ENCODE measurements at places on chromosomes 2 and 18. TPM values are rescaled to one million over a fixed set of nuclear protein-coding genes. Genes with fewer than 3 reads are reported as not detected.

DNA sequence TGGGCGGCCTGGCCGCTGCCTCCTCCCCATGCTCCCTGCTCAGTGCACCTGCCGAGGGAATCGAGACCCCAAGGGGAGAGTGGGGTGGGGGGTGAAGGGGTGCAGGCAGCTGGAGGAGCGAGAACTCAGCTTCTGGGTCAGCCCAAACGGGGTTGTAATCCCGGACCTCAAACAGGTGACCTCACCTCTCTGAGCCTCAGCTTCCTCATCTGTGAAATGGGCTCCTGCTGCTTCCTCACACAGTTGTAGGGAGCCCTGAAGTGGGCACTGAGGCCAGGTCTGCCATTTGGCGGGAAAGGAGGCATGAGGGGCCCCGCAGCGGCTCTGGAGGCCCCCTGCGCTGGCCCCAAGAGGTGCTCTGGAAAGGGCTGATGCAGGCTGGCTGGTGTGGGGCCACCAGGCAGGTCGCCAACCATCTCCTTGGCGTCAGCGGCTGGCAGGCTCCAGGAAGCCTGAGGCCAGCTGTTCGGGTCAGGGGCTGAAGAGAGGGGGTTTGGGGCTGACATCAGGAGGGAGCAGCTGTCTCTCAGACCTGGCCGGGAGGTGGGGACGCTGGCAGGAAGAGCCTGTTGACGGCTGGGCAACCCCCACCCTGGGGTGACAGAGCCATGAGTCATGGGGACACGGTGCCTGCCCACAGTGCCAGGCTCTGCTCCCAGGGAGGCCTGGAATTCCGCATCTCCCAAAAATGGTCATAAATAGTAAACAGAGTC, 4.9 kb downstream of the KLHL30 start:
- H3K4me3 ChIP-seq, result no peak overlapping the region
- peaks cover 7% of the 10 kb centered on the region for H3K4me1 ChIP-seq
- no peaks in the 10 kb centered on the region for H3K36me3 ChIP-seq
- H3K27me3 ChIP-seq, result no peaks in the 10 kb centered on the region

TWIST2 gene
- polyA plus RNA-seq, result 0.17 TPM

CPSF3 gene
- 48.0 TPM for polyA plus RNA-seq

- peaks cover 2% of the 10 kb centered on the region for H3K27me3 ChIP-seq
- H3K27ac ChIP-seq, result peak overlapping the region; percentile 60
- peaks cover 50% of the 10 kb centered on the region for H3K36me3 ChIP-seq
- H3K4me1 ChIP-seq, result no peaks in the 10 kb centered on the region
- no peak for DNase-seq
- no peak overlapping the region for H3K4me3 ChIP-seq
Measured at GRCh38 chr2:108776475-108776874, 10.1 kb upstream of the CCDC138 start.

SRD5A2 gene
- not detected for polyA plus RNA-seq

GRCh38 chr2:5365871-5366461, 326.2 kb upstream of the SOX11 start:
- H3K4me3 ChIP-seq, result no peak overlapping the region
- H3K4me1 ChIP-seq, result no peaks in the 10 kb centered on the region
- DNase-seq, result no peak
- H3K36me3 ChIP-seq, result no peaks in the 10 kb centered on the region

- H3K4me3 ChIP-seq, result no peak overlapping the region
- H3K4me1 ChIP-seq, result peaks cover 29% of the 10 kb centered on the region
- no peaks in the 10 kb centered on the region for H3K27me3 ChIP-seq
- H3K27ac ChIP-seq, result no peak overlapping the region
Measured at GRCh38 chr2:42575458-42576064, 7.1 kb downstream of the MTA3 start.

DNA sequence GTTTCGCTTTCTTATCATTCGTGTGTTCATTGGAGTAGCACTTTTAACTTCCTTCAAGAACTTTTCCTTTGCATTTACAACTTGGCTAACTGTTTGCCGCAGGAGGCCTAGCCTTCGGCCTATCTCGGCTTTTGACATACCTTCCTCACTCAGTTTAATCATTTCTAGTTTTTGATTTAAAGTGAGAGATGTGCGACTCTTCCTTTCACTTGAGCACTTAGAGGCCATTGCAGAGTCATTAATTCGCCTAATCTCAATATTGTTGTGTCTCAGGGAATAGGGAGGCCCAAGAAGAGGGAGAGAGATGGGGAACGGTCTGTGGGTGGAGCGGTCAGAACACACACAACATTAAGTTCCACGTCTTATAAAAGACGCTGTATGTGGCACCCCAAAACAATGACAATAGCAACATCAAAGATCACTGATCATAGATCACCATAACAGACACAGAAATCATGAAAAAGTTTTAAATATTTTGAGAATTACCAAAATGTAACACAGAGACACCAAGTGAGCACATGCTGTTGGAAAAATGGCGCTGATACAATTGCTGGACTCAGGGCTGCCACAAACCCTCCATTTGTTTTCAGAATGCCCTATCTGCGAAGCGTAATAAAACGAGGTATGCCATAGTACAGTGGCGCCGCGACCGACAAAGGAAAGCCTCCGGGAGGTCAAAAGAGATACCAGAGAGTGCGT, 553 bp downstream of the TIGD1 start:
- H3K27ac ChIP-seq, result peak overlapping the region; percentile 99
- H3K36me3 ChIP-seq, result no peaks in the 10 kb centered on the region
- peaks cover 72% of the 10 kb centered on the region for H3K4me1 ChIP-seq

DNA sequence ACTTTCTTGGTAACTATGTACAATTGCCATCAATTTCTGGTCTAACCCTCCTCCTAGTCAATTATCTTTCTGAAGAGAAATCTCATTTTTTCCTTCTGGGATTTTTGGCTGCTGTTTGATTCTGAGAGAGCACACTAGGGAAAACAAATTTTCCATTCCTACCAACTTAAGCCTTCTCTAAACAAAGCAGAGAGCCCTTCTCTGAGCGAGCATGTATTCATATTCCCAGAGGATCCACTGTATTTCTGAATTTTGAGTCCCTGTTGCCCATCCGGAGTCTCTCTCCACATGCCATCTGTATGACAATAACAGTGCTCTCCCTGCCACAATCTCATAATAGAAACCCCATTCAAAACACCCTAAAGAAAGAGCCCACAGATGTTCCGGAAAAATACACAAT, 78.5 kb downstream of the MAIP1 start:
- H3K36me3 ChIP-seq, result no peaks in the 10 kb centered on the region
- H3K4me1 ChIP-seq, result no peaks in the 10 kb centered on the region
- DNase-seq, result no peak
- no peak overlapping the region for H3K4me3 ChIP-seq

DNA sequence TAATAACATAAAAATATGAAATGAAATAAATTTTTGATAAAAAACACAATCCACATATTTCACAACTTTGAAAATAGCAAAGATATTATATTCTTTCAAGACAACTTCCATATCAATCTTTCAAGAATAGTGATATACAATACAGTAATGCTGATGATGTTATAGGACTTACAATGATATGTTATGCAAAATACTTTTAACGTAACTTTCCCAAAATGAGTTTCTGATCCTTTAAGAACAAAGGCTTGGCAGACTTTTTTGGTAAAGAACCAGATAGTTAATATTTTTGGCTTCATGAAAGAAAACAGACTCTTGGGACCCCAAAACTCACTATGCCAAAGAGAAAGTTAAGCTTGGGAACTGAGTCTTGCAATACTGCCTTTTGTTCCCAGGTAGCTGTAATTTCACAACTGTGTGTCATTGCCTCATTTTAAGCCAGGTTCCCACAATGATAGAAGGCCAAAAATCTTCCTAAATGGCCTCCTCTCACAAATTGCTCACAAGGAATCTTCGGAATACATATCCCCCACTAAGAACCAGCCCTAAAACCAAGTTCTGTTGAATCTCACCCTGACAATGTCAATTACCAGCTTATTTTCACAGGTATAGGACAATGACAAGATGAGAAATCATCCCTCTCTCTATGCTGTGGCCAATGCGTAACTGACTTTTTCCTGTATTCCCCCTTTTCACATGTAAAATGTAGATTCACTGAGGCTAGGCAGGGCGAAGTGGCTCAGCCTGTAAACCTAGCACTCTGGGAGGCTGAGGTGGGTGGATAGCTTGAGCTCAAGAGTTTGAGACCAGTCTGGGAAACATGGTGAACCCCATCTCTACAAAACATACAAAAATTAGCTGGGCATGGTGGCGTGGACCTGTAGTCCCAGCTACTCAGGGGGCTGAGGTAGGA, 54.8 kb upstream of the STRN start:
- H3K36me3 ChIP-seq, result peaks cover 59% of the 10 kb centered on the region
- DNase-seq, result no peak
- H3K27ac ChIP-seq, result no peak overlapping the region
- H3K4me3 ChIP-seq, result no peak overlapping the region
- no peaks in the 10 kb centered on the region for H3K4me1 ChIP-seq

DNA sequence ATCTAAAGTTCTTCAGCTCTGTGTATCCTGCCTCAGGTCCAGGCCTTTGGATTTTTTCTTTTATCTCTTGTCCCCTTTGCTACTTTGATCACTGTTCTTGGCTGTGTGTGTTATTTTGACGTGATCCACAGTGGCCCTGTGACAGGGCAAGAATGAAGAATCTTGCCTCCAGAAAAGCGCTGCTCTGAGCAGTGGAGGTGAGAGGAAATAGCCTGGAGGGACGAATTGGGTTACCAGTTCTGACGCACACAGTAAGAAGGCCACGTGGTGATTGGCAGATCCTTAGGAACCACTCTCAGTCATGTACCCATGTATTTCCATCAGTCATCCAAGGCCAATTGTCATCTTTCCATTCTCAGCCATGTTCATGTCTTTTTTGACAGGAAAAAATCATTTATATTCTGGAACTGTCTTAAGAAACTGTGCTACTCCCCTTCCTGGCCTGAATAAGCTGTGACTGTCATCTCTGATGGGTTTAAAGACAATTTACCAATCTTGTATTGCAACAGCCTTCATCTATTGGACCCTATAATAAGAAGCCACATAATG, 47.6 kb downstream of the MAPK4 start:
- H3K4me1 ChIP-seq, result no peaks in the 10 kb centered on the region
- no peak overlapping the region for H3K27ac ChIP-seq

CNDP1 gene
- not detected for polyA plus RNA-seq

GRCh38 chr2:137535897-137536296, 428.4 kb upstream of the HNMT start:
- no peaks in the 10 kb centered on the region for H3K27me3 ChIP-seq
- no peaks in the 10 kb centered on the region for H3K4me1 ChIP-seq
- H3K27ac ChIP-seq, result no peak overlapping the region
- DNase-seq, result no peak
- H3K36me3 ChIP-seq, result no peaks in the 10 kb centered on the region

DNA sequence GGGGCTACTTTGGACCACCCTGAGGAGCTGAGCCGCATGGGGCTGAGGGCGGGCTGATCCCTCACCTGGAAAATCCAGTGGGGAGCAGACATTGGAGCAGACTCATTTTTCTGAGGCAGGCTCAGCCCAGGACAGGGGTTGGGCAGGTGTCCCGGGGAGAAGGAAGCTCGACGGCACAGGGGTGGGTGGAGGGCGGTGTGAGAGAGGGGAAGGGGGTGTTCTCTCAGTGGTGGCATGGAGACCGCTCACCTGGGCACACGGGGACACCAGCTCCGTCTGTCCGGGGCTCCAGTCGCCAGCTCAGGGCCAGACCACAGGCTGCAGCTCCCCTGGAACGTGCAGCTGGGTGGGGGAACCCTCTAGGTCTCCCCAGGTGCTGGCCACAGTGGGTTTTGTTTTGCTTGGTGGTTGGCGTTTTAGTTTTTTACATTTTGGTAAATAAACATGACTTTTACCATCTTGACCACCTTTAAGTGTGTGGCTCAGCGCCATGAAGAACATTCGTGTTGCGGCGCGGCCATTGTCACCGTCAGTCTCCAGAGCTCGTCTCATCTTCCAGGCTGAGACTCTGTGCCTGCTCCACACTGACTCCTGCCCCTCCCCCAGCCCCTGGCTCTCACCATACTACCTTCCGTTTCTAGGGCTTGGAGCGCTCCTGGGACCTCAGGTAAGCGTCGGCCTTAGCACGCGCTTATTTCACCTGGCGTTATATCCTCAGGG, 4.3 kb upstream of the MAB21L4 start:
- H3K27me3 ChIP-seq, result no peaks in the 10 kb centered on the region
- no peak for DNase-seq
- no peaks in the 10 kb centered on the region for H3K4me1 ChIP-seq
- H3K36me3 ChIP-seq, result no peaks in the 10 kb centered on the region
- H3K27ac ChIP-seq, result no peak overlapping the region

GRCh38 chr2:240895656-240896388, at the start of gene MAB21L4:
Gene MAB21L4, minus strand, starts transcription at chr2:240896156. Its CDS starts 159 bp downstream, at chr2:240895997.
- no peak within 1 kb of the TSS for H3K4me3 ChIP-seq
- no peaks in the 10 kb centered on the region for H3K4me1 ChIP-seq
- DNase-seq, result no peak
- H3K27ac ChIP-seq, result no peak within 1 kb of the TSS
- H3K36me3 ChIP-seq, result no peaks in the 10 kb centered on the region

ZSWIM2 gene
- polyA plus RNA-seq, result not detected

DNA sequence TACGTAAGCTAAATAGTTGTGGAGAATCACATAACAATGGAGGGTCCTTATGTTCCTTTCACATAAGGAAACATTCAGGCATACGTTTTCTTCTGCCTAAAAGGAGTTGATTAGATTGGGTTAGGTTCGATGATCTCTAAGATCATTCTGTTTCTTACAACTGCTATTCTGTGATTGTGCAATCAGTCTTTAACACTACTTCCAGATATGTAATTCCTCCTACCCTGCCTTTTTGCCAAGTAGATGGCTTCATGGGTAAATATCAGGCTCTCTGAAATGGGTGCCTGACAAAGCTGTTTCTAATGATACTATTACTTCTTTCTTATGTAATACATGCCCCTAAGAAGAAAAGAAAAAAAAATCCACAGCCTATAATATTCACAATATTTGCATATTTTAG, 321.5 kb downstream of the XIRP2 start:
- H3K27ac ChIP-seq, result no peak overlapping the region
- H3K4me1 ChIP-seq, result no peaks in the 10 kb centered on the region
- H3K27me3 ChIP-seq, result no peaks in the 10 kb centered on the region
- no peak overlapping the region for H3K4me3 ChIP-seq

GRCh38 chr2:203808046-203808750, 59.4 kb upstream of the CTLA4 start:
- H3K36me3 ChIP-seq, result no peaks in the 10 kb centered on the region
- H3K27ac ChIP-seq, result no peak overlapping the region
- H3K27me3 ChIP-seq, result no peaks in the 10 kb centered on the region
- H3K4me3 ChIP-seq, result no peak overlapping the region

ITGAV gene
- polyA plus RNA-seq, result 1.3 TPM

GRCh38 chr18:24582771-24583170, 122.3 kb downstream of the HRH4 start:
- no peak overlapping the region for H3K27ac ChIP-seq
- H3K4me3 ChIP-seq, result no peak overlapping the region
- H3K4me1 ChIP-seq, result no peaks in the 10 kb centered on the region
- no peaks in the 10 kb centered on the region for H3K36me3 ChIP-seq

- H3K4me1 ChIP-seq, result peaks cover 6% of the 10 kb centered on the region
- H3K27ac ChIP-seq, result no peak overlapping the region
- no peaks in the 10 kb centered on the region for H3K36me3 ChIP-seq
- H3K4me3 ChIP-seq, result no peak overlapping the region
- H3K27me3 ChIP-seq, result no peaks in the 10 kb centered on the region
Measured at GRCh38 chr18:48790869-48791635, 159.7 kb downstream of the SMAD7 start.

ZNF407 gene
- 1.5 TPM for polyA plus RNA-seq

GRCh38 chr2:168894720-168895119, 4.5 kb upstream of the SPC25 start:
- no peak overlapping the region for H3K27ac ChIP-seq
- no peak overlapping the region for H3K4me3 ChIP-seq
- DNase-seq, result no peak
- peaks cover 11% of the 10 kb centered on the region for H3K4me1 ChIP-seq
- peaks cover 12% of the 10 kb centered on the region for H3K27me3 ChIP-seq

- no peak overlapping the region for H3K27ac ChIP-seq
- no peaks in the 10 kb centered on the region for H3K36me3 ChIP-seq
- no peaks in the 10 kb centered on the region for H3K27me3 ChIP-seq
- H3K4me1 ChIP-seq, result no peaks in the 10 kb centered on the region
- H3K4me3 ChIP-seq, result no peak overlapping the region
Measured at GRCh38 chr2:149442346-149442745, 112.0 kb downstream of the LYPD6 start.

COL4A3 gene
- 0.10 TPM for polyA plus RNA-seq

Measured in immature natural killer cell (primary cell).